ENCODE measurements at places on chromosomes 1 and 21.

DNA sequence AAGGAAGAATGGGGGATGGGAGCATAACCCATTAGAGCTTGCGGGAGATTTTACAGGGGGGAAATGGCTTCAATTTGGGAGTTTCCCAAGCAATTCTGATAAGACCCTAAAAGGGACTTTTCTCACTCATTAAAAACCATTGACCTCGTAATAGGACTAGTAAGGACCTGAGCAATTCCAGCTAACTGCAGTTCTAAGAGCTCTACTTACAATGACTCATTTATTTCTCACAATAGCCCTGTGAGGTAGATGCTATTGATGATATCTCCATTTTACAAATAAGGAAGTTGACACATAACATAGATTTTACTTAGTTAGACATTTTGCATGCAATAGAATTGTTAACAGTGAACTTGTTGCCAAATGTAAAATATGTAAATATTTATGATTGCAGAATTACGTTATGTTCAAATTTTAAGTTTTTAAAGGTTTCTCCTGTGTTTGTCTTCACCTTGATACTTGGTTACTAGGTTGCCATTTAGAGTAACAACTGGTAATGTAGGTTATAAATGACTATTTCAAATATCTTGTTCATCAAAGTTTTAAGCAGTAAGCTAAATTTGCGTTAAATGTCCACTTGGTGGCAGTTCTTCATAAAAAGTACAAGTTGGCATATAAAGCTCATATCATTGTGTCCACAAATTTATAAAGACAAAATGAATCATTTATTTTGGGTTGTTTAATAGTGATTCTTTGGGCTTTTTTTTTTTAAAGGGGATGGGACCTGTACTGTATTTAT is 182.0 kb downstream of the PLA2G4A start:
- DNase-seq: no peak

- no peak for DNase-seq
Measured at GRCh38 chr1:91428182-91428798, 23.7 kb upstream of the HFM1 start.

GRCh38 chr1:228181645-228182034 is 16.0 kb downstream of the IBA57 start:
- DNase-seq: no peak

GRCh38 chr1:217313096-217313495 is 317.8 kb downstream of the GPATCH2 start:
- no peak for DNase-seq

DNA sequence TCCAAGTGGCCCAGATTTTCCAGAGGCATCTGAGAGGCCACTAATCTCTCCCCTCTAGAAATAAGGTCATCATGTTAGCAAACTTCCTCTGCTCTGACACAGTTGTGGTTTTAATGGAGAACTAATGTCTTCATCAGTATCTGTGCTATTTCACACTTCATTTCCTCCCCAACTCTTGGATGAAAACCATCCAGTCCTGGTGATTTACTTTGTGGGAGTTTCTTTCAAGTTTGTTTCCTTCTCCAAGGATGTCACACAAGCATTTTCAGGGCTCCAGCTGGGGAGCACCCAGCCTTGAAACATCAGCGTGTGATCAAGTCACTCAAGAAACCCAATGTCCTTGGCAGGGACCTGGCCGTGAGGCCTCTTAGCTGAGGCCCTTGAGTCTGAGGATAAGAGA is 38.8 kb downstream of the TBX15 start:
- no peak for DNase-seq

DNA sequence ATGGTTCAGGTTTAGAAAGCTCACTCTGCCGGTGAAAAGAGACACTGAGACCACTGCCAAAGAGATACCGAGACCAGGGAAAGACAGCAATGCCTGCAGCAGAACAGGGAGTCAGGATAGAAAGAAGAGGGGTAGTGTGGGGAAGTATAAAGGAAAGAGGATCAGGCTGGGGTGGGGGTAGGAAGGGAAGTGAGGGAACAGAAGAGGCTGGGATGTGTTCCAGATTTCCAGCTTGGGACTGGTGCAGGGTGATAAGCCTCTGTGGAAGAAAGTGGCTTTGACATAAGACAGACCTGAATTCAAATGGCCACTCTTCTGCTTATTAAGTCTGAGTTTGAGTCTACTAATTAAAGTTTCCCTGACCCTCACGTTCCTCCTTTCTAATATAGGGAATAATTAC is 105.9 kb downstream of the PIK3R3 start:
- DNase-seq: no peak

DNA sequence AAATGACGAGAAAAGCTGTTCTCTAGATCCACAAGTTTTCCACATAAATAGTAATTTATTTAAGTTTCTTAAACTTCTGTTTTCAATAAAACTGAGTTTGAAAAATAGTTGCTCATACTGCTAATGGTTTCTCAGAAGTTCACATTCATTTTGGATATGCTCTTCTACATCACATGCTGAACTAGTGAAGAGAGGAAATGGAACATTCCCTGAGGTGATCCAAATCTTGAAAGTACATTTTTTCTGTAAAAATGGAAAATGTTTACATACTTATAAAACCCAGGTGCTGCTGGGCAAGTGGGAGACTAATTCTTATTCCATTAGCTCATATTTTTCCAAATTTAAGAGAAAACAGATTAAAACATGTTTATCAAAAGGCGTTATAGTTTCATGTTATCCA is 111.7 kb downstream of the ADGRL4 start:
- no peak for DNase-seq

DNA sequence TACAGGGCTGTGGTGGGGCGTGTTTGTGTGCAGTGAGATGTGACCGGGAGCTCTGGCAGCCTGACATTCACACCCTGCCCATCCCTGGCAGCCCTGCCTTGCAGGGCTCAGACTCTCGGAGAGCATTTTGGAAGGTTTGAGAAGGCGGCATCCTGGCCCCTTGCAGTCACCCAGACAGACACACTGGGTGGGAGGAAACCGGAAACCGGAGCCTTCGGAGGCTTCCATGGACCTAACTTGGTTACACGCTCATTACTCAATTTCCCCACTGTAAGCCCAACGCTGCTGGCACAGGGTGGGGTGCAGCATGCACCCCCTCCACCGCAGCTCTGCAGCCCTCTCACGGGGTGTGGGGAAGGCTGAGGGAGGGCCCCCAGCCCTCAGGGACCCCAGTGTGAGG is 22.2 kb upstream of the RSPO1 start:
- DNase-seq: no peak

DNA sequence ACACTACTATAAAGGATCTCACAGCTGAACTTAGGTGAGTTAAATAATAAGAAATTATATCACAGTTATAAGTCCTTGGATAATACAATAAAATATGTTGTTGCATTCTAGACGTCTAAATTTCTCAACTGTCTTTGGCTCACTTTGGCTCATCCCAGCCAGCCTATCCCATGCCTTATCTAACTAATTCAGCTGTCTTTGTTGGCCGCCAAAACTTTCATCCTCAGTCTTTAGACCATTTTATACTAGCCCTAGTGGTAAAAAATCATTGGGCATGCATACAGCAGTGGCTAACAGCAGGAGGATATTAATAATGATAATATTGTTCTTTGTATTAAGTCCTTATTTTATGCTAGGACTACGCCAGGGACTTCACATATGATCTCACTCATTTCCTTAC is 59.3 kb downstream of the CCDC18 start:
- no peak for DNase-seq

DNA sequence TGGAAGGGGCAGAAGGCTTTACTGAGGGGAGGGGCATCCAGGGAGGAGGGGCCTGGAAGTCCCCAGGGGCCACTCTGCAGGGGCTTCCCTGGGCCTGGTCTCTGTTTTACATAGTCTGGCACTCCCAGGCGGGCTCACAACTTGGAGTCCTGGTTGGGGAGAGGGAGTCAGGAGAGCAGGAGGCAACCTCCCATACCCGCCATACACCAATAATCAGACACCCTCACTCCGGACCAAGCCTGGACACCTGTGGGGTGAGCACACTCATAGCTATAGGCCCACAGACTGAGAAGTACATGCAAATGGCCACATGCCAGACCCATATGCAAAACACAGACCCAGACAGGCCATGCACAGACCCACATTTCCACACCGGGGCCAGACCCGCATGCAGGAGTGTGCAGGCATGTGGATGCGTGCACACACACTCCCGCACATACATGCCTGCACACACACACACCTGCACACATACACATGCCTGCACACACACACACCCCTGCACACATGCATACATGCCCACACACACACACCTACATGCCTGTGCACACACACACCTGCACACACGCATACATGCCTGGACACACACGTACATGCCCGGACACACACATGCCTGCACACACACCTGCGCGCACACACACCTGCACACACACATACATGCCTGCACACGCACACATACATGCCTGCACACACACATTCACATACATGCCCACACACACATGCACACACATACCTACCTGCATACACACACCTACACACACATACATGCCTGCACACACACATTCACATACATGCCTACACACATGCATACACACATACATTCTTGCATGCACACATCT is 89.5 kb upstream of the RUNX3 start:
- no peak for DNase-seq

- DNase-seq: no peak
Measured at GRCh38 chr1:20199403-20199802, 13.1 kb upstream of the PLA2G2C start.

- DNase-seq: no peak
Measured at GRCh38 chr1:206684478-206685333, at the start of gene MAPKAPK2. TSS of gene MAPKAPK2 (plus strand) at chr1:206684905. CDS start at chr1:206685230, 325 bp downstream.

DNA sequence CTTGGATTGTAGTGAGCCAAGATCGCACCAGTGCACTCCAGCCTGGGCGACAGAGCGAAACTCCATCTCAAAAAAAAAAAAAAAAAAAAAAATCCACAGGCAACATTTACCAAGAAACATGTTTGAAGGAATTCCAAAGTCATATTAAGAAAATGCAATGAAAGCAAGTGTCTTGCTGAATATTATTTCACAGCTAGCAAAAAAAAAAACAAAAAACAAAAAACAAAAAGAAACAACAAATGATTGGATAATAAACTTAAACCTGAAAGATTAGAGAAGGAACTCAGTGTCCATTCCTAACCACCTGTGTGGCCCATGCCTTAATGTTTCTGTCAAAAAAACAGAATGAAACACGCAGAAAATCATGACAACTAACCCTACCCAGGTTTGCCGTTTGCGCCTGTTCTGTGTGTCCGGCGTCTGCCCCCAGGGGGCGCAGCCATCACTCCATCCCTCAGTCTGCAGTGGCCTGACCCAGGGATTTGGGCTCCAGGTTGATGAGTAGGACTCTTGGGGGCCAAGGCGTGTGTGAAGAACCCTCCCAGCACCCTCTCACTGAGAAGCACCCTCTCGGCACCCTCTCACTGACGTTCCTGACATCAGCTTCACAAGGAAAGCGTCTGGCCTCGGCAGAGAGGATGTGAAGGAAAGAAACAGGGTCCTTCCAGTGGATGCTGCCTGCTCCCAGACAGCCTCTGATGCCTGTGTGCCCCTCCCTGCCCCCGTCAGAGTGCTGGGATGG is 19.2 kb upstream of the PTTG1IP start:
- DNase-seq: peak; percentile 39

DNA sequence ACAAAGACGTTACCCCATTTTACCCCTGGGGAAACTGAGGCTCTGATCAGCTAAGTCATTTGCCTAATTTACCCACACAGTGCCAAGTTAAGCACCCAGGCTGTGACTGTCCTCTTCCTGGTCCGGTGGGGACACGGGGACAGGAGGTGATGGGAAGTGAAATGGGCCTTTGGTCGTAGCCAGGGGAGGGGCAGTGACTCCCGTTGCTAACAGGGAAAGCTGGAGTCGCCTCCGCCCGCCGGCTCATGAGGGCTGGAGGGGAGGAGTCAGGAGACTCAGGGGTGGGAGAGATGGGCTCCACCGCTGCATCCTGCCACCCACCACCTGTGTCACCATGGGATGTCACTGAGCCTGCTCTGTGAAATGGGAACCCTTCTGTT is 139.3 kb downstream of the PGBD5 start:
- no peak for DNase-seq

DNA sequence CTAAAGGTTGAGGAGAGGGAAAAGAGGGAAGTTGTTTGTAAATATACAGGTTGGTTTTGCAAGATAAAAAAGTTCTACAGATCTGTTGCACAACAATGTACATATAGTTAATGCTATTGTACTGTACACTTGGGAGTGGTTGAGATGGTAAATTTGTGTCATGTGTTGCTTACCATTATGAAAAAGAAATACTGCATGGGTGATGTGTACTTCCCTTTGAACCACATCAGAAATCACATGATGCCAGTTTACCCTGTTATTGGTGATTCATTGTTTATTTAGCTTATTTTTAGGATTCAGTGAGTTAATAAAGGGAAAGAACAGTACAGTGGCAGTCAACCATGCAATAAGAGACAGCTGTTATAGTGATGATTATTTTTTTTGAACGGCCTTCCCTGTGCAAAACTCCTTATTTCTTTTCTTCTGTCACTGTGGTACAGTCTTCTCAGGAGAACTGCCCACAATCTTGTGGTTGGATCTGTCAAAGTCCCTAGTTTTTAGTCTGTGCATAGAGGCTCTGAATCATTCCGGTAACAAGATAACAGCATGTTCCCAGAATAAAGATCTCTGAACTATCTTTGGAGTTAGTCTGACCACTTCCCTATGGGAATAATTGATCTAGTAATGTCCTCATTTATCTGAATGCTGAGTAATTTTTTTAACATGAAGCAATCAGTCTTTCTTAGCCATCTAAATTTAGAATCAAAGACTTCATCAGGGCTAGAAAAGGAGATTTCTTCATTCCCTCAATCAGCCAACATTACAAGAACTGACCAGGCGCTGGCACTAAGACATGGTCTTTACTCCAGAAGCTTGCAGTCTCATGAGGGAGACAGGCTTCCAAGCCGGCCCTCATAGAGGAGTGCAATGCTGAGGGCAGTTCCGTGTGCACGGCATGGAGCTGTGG is 84.2 kb downstream of the SH3GLB1 start:
- no peak for DNase-seq

DNA sequence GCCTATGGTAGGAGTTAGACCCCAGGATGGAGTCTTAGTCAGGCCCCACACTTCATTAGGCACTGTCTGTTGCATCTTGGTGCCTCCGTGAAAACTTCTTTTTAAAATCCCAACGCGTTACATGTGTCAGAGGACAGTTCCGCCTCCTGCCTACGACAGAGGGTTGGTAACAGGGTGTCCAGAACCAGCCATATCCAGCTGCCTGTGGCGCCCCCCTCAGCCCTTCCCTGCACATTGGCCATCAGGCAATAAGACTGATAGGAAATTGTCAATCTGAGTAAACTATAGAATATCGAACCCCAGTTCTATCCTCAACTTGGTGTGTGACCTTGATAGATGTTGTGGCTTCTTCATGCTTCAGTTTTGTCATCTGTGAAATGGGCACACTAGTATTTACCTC is 108.6 kb upstream of the CSF3R start:
- DNase-seq: no peak

GRCh38 chr1:57307392-57308170 is 116.3 kb downstream of the DAB1 start:
- DNase-seq: peak; percentile 3

GRCh38 chr1:13881385-13882088 is 181.5 kb downstream of the PRDM2 start:
- no peak for DNase-seq

GRCh38 chr1:106962591-106962990 is 93.9 kb upstream of the PRMT6 start:
- no peak for DNase-seq

All from KG1 (cell line).